ENCODE measurements at places on chromosomes 3 and 15.

DNA sequence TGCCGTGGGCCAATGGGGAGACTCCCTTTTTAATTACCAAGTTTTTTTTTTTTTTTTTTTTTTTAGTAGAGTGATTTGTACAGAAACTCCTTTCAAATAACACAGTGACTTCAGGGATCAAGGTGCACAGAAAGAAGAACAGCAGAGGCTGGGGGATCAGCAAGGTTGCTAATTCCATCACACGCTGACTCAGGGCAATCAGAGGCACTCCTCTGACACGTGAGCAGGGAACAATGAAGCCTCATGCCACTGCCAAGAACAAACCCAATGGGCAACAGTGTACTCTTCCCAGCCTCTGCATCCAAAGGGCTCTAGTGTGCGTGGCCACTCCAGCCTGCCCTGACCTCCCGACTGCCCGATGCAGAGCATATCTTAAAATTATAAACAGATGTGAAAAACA, 186.7 kb upstream of the WNT5A start:
- no peak for DNase-seq

GRCh38 chr3:23800731-23801130, 5.0 kb upstream of the UBE2E1 start:
- DNase-seq: no peak

GRCh38 chr15:69305933-69306568, 7.3 kb downstream of the PAQR5 start:
- no peak for DNase-seq

DNA sequence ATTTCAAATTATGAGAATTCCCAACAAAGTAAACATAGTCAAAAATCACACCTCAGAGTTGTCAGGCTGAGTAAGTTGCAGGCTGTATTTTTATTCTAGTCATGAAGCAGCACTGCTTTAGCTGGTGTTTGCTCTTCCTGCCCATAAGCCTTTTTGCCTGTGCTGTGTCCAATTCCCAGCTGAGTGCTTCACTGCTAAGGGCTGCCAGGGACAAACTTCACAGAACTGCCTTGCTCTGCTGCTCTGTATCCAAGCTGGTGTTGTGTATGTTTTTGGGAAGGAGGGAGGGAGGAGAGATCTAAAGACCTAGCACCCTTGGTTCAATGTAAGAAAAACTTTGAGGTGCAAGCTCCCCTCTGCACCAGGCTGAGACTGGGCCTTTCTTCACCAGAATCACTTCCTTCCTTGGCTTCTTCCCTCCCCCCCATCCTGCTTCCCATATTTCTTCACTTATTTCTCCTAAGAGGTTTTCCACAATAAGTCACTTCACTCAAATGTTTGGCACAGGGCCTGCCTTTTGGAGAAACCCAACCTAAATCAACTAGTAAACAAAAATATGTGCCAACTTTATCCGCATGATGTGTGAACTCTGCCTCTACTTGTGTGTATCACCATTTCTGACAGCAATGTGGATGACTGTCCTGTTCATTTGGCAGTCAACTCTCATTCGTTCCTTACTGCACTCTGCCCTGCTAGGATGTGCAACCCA, 156.1 kb downstream of the TBL1XR1 start:
- DNase-seq: no peak

GRCh38 chr15:99997112-99997651, 263.9 kb upstream of the LYSMD4 start:
- no peak for DNase-seq

- no peak for DNase-seq
Measured at GRCh38 chr15:49815950-49816349, 195.1 kb downstream of the DTWD1 start.
